ENCODE measurements at places on chromosomes 3 and 15. TPM values are rescaled to one million over a fixed set of nuclear protein-coding genes. Genes with fewer than 3 reads are reported as not detected.

WDR48 gene
- 37.5 TPM for polyA plus RNA-seq

SCAANT1 gene
- not detected for polyA plus RNA-seq

RTP1 gene
- polyA plus RNA-seq, result not detected

TMC3 gene
- not detected for polyA plus RNA-seq

MOBP gene
- not detected for polyA plus RNA-seq

GREM1 gene
- polyA plus RNA-seq, result not detected

AGBL1 gene
- polyA plus RNA-seq, result not detected

CPLX3 gene
- not detected for polyA plus RNA-seq

SECISBP2L gene
- polyA plus RNA-seq, result 30.6 TPM

PAQR5 gene
- polyA plus RNA-seq, result not detected

SLC2A2 gene
- polyA plus RNA-seq, result not detected

PLA2G4D gene
- not detected for polyA plus RNA-seq

CD96 gene
- polyA plus RNA-seq, result 183 TPM

RASGRP1 gene
- 77.6 TPM for polyA plus RNA-seq

SPTSSB gene
- not detected for polyA plus RNA-seq

EIF3J gene
- polyA plus RNA-seq, result 19.3 TPM

MUSTN1 gene
- polyA plus RNA-seq, result not detected

PLA1A gene
- not detected for polyA plus RNA-seq

MEF2A gene
- 21.8 TPM for polyA plus RNA-seq

NR1I2 gene
- not detected for polyA plus RNA-seq

BFSP2 gene
- polyA plus RNA-seq, result 0.72 TPM

SPATA16 gene
- polyA plus RNA-seq, result not detected

WNT5A gene
- not detected for polyA plus RNA-seq

BHLHE40 gene
- polyA plus RNA-seq, result 0.82 TPM
